ENCODE measurements at places on chromosomes 1 and 21. TPM values are rescaled to one million over a fixed set of nuclear protein-coding genes. Genes with fewer than 3 reads are reported as not detected.

DISP3 gene
- total RNA-seq, result 1.1 TPM

NOTCH2NLA gene
- total RNA-seq, result 23.3 TPM

GRCh38 chr1:100382657-100383056 lies 30.4 kb downstream of the CDC14A start:
- H3K4me3 ChIP-seq, result no peak overlapping the region
- H3K27ac ChIP-seq, result no peak overlapping the region
- DNase-seq, result no peak

DNA sequence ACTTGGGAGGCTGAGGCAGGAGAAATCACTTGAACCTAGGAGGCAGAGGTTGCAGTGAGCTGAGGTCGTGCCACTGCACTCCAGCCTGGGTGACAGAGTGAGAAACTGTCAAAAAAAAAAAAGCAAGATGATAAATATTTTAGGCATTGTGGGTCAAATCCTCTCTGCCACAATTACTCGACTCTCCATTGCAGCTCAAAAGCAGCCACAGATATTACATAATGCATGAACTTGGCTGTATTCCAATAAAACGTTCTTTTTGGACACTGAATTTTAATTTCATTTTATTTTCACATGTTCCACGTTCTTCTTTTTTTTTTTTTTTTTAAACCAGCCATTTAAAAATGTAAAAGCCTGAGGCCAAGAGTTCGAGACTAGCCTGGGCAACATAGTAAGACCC lies 69.4 kb downstream of the TCP10L start:
- H3K27me3 ChIP-seq, result no peaks in the 10 kb centered on the region
- H3K4me3 ChIP-seq, result no peak overlapping the region
- no peak for DNase-seq
- H3K4me1 ChIP-seq, result no peaks in the 10 kb centered on the region
- H3K27ac ChIP-seq, result no peak overlapping the region

GRCh38 chr1:184753117-184753516 lies 1.5 kb downstream of the EDEM3 start:
- H3K4me3 ChIP-seq, result peak overlapping the region; percentile 82
- H3K27me3 ChIP-seq, result no peaks in the 10 kb centered on the region
- no peak for DNase-seq

DNA sequence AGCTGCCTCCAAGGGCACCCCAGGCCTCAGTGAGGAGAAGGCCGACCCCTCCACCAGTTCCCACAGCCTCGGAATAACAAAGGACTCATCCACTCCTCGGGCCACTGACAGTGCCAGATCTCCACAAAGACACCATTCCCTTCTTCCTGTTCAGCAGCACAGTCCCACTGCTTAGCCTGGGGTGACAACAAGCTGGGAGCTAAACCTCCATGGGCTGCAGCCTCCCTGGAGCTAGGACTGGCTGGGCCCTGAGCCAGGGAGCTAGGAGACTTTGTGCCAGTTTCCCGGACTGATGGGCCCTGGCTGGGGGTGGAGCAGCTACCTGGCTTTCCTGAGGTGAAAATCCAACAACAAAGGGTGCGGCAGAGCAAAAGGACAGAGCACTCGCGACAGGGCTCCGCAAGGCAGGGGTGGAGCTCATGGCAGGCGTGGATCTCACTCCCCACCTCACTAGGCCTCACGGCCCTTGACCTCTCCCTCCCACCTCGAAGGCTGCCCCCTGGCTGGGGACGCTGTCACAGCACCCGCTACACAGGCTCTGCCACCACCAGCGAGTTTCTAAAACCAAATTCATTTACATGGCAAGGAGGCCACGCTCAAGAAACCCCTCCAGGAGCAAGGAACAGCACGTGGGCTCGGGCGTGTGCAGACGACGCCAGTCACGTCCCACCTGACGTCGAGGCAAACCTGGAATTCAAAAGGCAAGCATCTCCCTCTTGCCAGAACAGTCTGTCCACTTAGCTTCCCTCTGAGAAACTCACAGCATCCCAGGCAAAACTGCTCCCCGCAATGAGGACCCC lies 13.8 kb downstream of the SLC35E2B start:
- no peaks in the 10 kb centered on the region for H3K4me1 ChIP-seq
- H3K36me3 ChIP-seq, result no peaks in the 10 kb centered on the region
- no peak overlapping the region for H3K27ac ChIP-seq
- no peak for DNase-seq

- H3K27ac ChIP-seq, result no peak within 1 kb of the TSS
- DNase-seq, result no peak
- H3K4me3 ChIP-seq, result no peak within 1 kb of the TSS
- no peaks in the 10 kb centered on the region for H3K36me3 ChIP-seq
- no peaks in the 10 kb centered on the region for H3K4me1 ChIP-seq
Measured at GRCh38 chr1:110150330-110151174, at the start of gene SLC6A17. SLC6A17 (plus strand) TSS chr1:110150494; CDS start chr1:110166930, 16,436 bp downstream.

GRCh38 chr1:22502202-22502601 lies 50.6 kb downstream of the ZBTB40 start:
- no peak overlapping the region for H3K4me3 ChIP-seq
- no peak overlapping the region for H3K27ac ChIP-seq
- H3K4me1 ChIP-seq, result peaks cover 15% of the 10 kb centered on the region
- DNase-seq, result no peak
- H3K36me3 ChIP-seq, result peaks cover 2% of the 10 kb centered on the region

DNA sequence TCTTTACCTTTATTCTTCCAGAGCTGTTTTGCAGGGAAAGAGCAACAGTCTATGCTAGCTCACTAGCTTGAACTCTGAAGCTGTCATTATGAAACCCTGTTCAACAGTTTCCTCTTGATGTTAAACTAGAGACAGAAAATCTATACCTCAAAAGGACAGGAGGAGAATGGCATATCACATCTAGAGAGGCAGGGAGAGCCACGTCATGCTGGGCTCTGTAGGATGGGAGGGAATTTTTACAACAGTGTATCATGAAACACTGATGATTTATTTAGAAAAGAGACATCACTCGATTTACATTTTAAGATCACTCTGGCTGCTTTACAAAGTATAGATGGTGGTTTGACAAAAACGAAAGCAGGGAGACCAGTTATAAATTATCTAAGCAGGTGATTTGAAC lies 224.9 kb upstream of the COA6 start:
- H3K27ac ChIP-seq, result no peak overlapping the region
- no peak overlapping the region for H3K4me3 ChIP-seq
- H3K4me1 ChIP-seq, result no peaks in the 10 kb centered on the region
- no peaks in the 10 kb centered on the region for H3K36me3 ChIP-seq

All from Caco-2 (cell line).